NCI-H345 (cell line): ENCODE measurements at places on chromosomes 11 and 22.
A peak's percentile ranks its signal among the peaks of the same experiment; 100 is the strongest.

DNA sequence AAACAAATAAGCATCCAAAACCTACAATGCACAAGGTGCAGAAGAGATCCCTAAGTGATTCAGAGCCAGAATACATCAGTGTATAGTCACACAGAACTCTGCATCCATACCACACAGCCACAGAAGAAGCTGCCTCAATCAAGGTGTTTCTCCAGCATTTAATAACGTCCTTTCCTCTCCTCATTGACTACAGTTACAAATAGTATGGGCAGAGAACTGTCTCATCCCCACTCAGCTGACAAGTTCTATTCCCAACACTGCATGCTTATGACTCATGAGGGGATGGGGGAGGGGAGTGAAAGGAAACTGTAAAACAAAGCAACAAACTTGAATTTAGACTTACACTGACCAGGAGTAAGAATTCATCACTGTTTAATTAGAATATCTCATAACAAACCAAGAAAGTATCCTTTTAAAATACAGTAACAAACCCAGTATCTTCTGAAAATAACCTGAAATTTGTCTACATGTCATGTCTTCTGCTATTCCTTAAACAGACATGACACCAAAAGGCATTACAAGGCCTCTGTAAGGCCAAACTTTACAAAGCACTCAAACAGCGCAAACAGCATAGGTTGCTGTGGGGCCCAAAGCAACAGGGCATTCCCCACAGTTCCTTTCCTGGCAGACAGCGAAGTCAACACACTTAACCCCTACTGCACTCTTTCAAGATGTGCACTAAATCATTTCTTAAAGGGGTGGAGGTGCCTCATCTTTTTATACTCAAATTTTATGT, 29.3 kb downstream of the CELF1 start:
- DNase-seq: no peak

- DNase-seq: no peak
Observed at GRCh38 chr11:112582366-112582765, 321.7 kb upstream of the PLET1 start.

DNA sequence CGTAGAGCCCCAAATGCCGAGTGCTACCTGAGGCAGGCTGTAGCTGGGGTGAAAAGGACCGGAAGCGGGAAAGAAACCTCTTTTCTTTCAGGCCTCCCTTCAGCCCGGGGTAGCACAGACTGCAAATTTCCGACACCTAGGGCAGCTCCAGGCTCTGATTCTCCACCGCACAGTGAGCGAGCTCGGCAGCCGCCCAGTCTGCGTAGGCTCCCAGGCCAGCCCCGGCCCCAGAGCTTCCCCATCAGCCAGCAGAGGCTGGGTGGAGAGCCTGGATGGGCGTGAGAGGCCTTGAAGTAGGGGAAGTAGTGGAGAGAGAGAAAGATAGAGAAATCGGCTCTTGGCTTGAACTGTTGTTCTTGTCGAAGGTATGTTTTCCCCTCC, 9.3 kb upstream of the PAX6 start:
- no peak for DNase-seq

GRCh38 chr22:42976217-42976933, 38.6 kb downstream of the PACSIN2 start:
- peak; percentile 2 for DNase-seq

DNA sequence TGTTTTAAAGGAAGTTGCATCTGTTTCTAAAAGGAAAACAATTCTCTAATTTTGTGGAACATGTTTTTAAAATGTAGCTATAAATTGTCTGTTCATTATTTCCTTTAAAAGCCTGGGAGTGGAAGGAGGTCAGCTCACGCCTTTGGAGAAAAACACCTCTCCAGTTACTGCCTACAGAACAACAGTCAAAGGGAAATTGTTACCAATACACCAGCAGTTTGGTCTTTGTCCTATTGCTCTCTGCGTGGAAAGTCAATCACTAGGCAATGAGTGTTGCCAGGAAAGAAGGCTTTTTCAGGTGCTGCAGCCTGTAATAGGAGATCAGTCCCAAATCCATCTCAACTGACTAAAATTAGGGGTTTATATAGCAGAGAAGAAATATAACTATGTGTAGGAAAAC, 22.2 kb downstream of the SVIP start:
- no peak for DNase-seq

GRCh38 chr11:70251659-70252321, 18.7 kb upstream of the PPFIA1 start:
- no peak for DNase-seq

- peak; percentile 39 for DNase-seq
Observed at GRCh38 chr22:43110444-43110926, at the start of gene BIK. Gene BIK (plus strand): TSS chr22:43110750. CDS start chr22:43124023, 13,273 bp downstream.

- DNase-seq: peak; percentile 47
Observed at GRCh38 chr11:107928767-107929507, 689 bp downstream of the RAB39A start.
